AG04450 (cell line): ENCODE measurements at places on chromosomes 3 and 15. TPM values are rescaled to one million over a fixed set of nuclear protein-coding genes. Genes with fewer than 3 reads are reported as not detected.

CEMIP gene
- 221 and 231 TPM in 2 replicates for polyA plus RNA-seq

TGM4 gene
- 0.02 and 0.12 TPM in 2 replicates for polyA plus RNA-seq

CLSTN2 gene
- polyA plus RNA-seq = 0.02 and 0.04 TPM in 2 replicates

ZNF620 gene
- polyA plus RNA-seq = 0.69 and 0.77 TPM in 2 replicates

MESP2 gene
- polyA plus RNA-seq = 0.20 and 0.22 TPM in 2 replicates

STRIT1 gene
- not detected in 2 replicates for polyA plus RNA-seq

IP6K1 gene
- 40.4 and 53.5 TPM in 2 replicates for polyA plus RNA-seq

LSAMP gene
- 24.1 and 25.1 TPM in 2 replicates for polyA plus RNA-seq

CPN2 gene
- polyA plus RNA-seq = not detected in 2 replicates

TF gene
- 0.07 and 0.15 TPM in 2 replicates for polyA plus RNA-seq

DUOX1 gene
- polyA plus RNA-seq = not detected in 2 replicates

SPATA12 gene
- polyA plus RNA-seq = not detected in 2 replicates

XCR1 gene
- not detected in 2 replicates for polyA plus RNA-seq

LRRC31 gene
- not detected in 2 replicates for polyA plus RNA-seq

KBTBD13 gene
- polyA plus RNA-seq = not detected in 2 replicates

PRRT3 gene
- polyA plus RNA-seq = 3.4 and 4.2 TPM in 2 replicates

CPLX3 gene
- polyA plus RNA-seq = not detected in 2 replicates

PLA2G4E gene
- polyA plus RNA-seq = not detected in 2 replicates
